MM.1S (cell line): ENCODE measurements at places on chromosomes 6 and 20.

GRCh38 chr6:90368601-90369000 is 72.0 kb upstream of the BACH2 start:
- no peak for DNase-seq

DNA sequence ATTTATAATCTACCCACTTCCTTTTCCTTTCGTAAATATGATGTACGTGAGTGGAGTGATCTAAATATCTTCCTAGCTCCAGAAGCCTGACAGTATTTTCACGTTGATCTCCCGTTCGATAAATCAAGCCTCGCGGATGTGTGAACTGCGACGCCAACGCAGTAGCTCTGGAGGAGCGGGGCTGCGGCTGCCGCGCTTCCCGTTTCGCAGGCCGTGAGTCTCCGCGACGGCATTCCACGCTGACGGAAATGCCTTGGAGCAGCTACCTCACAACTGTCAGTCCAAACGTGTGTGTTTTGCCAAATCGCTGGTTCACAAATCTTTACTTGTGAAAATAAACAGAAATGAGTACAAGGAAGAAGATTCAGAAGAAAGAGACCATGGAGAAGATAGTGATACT is 41.2 kb downstream of the BTBD3 start:
- no peak for DNase-seq

GRCh38 chr6:127342946-127343808 is at the start of gene ECHDC1:
Gene ECHDC1 (minus strand): TSS chr6:127343609. CDS start chr6:127331028, 12,581 bp downstream.
- peak; percentile 63 for DNase-seq

DNA sequence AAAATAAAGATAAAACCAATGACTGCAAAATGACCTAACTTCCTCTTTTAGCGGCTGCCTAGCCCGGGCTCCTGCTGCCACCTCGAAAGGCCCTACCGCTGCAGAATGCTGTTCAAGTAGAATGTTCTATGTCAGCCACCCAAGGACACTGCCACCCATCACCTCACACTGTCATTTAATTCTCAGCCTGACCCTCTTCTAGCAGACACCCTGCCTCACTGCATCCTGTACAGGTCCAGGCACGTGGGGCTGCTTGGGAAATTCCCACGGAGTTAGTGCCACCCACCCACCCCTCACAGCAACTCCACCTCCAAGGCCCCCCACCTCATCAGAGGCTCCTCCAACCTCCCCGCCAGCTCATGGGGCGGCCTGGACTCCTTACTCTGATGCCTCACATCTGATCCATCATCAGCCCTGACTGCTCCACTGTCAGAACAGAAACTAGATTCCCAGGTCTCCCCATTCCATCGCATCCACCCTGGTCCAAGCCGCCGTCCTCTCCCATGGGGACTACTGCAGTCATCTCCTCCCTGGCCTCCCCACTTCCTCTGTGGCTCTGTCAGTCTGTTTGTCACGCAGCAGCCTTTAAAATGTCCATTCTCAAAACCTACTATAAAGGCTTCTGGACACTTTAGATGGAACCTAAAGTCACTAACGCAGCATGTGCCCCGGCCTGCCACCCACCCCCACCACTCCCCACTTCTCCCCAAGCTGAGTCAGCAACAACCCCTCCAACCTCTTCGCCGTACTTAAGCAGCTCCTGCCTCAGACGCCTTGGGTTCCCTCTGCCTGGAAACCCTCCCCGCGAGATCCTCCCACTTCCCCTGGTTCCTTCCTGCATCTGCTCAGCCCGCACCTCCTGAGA is 17.0 kb downstream of the NFATC2 start:
- no peak for DNase-seq

DNA sequence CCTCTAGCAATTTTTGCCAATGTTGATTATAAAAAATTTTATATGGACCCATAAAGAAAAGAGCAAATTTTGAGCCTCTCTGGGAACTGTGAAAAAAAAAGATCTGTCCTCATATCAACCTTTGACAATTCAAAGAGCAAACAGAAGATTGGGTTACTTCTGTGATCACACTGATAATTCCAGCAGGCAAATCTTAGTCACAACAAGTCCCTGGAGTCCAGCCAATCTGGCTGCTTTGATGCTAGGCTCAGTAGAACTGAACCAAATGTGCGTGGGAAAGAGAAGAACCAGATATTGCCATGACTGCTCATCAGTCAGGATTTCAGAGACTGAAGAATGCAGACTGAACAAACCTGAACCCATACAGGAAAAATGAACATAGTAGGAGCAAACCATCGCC is 438.4 kb upstream of the FLRT3 start:
- DNase-seq, result no peak

GRCh38 chr6:48959251-48960060 is 503.6 kb downstream of the MMUT start:
- no peak for DNase-seq

GRCh38 chr6:127463056-127463455 is 3.9 kb upstream of the KIAA0408 start:
- no peak for DNase-seq
